ENCODE measurements at places on chromosomes 3 and 15. TPM values are rescaled to one million over a fixed set of nuclear protein-coding genes. Genes with fewer than 3 reads are reported as not detected.

- DNase-seq: no peak
Measured at GRCh38 chr3:128394033-128394432, 72.7 kb downstream of the DNAJB8 start.

DNA sequence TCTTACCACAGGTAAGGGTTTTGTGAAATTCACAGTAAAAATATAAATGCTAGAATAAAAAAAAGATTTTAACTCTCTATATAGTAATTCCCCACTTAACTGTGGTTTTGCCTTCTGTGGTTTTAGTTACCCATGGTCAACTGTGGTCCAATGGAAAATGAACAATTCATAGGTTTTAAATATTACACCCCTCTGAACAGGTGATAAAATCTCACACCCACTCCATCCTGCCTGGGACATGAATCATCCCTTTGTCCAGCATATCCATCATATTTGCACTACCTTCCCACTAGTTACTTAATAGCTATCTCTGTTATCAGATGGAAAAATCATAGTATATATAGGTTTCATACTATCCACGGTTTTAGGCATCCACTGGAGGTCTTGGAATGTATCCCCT lies 49.2 kb downstream of the HDGFL3 start:
- no peak for DNase-seq

DNA sequence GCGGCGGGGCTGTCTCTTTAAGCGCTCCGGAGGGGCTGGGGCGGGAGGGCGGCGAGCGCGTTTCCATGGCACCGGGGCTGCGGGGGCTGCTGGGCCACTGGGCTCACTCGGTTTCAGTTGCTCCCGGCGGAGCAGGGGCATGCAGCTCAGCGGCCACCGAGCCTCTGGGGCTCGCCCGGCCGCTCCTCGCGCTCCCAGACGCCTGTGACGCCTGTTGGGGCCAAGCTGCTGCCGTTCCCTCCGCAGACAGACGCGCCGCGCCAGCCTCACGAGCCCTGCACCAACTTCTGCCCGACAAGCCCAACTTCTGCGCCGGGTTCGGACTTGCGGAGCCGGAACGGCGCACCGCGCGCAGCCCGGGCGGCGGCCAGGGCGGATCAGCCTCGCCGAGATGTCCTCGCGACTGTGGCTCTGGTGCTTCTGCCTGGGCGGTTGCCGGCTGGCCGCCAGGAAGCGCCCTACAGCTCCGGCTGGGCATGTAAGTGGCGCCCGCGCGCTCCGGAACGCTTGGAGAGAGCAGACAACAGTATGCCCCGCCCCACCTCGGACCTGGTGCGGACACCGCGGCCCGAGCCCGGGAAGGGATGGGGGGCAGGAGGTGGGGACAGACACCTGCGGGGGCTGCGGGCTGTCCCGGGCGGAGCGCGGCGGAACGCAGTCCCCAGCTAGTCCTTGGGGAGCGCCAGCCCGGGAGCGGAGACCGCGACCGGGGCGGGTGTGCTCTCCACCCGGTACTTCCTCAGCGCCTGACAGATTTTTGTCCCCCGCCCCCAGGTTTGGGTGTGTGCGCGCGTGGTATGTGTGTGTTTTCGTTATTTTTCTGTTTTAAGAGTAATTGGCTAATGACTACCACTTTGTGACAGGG lies 154.1 kb upstream of the GOLIM4 start:
- DNase-seq: peak; percentile 15

- DNase-seq: no peak
Measured at GRCh38 chr15:33314069-33314468, 3.3 kb downstream of the RYR3 start.

- DNase-seq: no peak
Measured at GRCh38 chr15:67000896-67001295, 64.5 kb upstream of the SMAD3 start.

GRCh38 chr3:73502609-73503583 lies 121.8 kb downstream of the PDZRN3 start:
- DNase-seq: peak; percentile 58

- no peak for DNase-seq
Measured at GRCh38 chr15:57251308-57251707, 125.0 kb upstream of the CGNL1 start.

DNA sequence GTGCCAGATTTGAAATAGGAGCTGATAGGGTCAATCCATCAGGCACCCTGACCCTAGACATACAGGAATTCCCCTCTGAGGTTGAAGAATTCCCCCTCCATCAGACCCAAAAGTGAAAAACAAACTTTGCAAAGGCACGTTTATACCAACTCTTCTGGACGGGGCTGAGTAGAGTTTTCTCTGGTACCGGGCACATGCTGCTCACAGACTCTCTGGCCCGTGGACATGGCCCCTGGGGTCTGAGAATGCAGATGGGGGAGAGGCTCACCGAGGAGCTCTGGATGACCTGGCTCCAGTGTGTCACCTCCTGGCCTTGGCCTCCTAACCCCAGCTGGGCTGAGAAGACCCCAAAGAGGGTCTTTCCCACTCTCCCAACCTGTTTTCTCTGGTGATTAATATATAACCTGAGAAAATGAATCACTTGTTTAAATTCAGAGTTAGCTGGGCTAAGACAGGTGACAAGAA lies 11.2 kb upstream of the LIPC start:
- DNase-seq: no peak

- no peak for DNase-seq
Measured at GRCh38 chr15:40932156-40932555, 3.0 kb downstream of the DLL4 start.

GRCh38 chr3:4976109-4976508 lies 3.1 kb upstream of the BHLHE40 start:
- DNase-seq: peak; percentile 60

- DNase-seq: no peak
Measured at GRCh38 chr3:69411346-69411745, 25.5 kb upstream of the FRMD4B start.

DNA sequence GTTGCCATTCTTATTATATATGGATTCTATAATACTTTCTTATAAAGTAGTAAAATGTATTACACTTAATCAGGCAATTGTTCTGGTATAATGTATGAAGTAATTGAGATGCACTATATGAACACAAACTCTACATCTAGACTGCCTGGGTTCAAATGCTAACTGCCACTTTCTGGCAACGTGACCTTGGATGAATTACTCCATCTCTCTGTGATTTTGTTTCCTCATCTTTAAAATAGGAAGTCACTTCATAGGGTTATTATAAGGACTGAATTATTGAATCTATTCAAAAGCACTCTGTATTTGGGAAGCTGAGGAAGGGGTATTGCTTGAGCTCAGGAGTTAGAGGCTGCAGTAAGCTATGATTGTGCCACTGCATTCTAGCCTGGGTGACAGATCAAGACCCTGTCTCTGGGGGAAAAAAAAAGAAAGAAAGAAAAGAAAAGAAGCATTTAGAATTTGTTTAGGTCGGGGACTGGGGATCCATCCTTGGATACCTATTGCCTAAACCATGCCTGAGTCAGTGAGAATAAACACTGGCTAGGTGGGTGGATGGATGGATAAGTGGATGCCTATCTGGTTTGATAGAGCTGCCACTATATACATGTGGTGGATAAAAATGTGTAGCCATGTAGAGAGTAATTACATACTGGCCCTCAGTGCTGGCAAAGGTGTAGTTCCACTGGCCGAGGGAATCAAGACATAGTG lies 2.5 kb downstream of the TM4SF1 start:
- DNase-seq: no peak

DNA sequence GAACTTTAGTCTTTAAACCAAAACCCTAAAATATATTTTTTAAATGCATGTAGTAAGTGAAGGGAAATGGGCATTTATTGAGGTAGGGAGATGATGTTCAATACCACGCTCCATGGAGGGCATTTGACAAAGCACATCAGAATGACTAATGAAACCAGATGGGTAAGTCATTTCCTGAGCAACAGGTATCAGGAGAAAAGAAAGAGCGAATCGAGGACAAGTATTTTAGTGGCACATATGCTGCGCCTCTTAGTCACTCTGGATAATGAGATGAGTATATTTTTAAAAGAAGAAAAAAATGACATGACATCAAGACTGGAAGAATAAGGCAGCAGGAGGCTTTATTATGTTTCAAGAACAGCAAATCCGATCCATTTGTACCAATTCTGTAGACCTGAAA lies 129.0 kb upstream of the ARHGEF3 start:
- no peak for DNase-seq

DNA sequence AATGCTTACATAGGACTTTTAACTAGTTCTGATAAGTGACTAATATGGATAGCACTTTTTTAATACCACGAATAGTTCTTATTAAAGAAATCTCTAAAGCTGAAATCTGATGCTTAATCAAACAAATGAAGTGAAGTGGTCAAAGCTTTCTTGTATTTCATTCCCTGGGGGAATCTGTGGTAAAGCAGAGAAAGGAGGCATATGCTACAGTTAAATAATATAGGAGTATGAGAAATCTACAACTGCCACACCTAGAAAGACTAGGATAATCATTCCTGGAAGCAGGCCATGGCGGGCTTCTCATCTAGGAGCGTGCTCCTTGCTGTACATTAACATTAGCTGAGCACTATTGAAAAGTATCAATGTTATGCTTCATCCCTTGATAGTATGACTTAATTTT lies 835.7 kb downstream of the OTOL1 start:
- no peak for DNase-seq

DNA sequence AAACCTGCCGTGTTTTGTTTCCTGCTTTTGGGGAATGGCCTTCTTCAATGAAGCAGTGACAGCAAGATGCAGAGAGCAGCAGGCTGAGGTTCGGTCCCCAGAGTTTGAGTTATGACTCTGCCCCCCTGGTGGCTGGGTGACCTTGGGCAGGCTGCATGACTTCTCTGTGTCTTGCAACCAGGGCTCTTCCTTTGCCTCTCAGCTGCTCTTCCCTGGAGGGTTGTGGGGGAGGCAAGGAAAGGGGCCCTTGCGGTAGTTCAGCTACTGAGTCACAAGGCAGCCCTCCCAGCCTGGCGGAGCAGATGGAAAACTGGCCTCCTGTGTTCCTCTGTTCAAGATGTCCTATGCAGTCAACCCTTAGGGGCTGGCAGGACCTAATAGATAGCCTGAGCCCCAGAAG lies 17.1 kb downstream of the CTXND1 start:
- DNase-seq: peak; percentile 46

DNA sequence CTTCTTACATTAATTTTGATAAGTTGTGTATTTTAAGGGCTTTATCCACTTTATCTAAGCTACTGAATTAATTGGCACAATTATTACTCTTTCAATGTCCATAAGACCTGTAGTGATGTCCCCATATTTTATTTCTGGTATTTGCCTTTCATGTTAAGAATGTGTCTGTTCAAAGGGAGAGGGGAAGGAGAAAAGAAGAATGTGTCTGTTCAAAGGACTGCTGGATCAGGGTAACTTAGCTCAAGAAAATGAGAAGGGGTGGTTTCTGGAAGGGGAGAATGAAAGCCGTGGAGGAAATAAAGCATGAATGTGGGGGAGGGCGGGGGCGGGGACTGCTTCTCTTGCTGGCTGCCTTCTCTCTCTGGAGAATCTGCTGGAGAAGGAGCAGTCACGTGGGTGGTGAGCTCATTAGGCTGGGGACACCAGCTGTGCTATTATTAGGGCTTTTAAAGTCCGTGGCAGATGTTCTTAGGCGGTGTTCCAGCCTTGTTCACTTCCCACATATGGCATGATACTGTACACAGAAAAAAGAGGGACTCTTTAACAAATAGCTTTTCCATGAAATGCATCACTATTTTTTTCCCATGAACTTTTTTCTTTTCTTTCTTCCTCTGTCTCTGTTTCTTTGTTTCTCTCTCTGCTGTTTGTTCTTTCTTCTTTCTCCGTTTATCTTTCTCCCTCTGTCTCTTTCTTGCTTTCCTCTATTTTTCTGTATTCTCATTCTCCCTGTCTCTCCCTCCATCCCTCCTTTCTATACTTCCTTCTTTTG lies 63.7 kb upstream of the ULK4 start:
- no peak for DNase-seq

- no peak for DNase-seq
Measured at GRCh38 chr15:78350058-78350457, 9.9 kb downstream of the CRABP1 start.

DNA sequence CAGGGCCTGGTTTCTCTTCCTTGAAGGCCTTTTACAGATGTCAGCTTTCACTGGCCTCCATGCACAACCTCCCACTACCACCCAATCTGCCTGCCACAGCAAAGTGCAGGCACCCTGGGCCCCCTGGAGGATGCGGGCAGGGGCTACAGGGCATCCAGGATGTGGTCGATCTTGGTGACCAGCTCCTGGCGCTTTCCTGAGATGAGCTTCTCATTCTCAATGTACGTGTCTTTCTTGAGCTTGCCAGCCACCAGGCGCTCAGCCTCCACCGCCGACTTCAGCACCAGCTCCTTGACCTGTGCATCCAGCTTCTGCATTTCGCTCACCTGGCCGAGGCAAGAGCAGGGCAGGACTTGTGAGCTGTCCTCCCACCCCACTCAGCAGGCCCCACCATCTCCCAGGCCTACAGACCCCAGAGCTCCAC lies 30.3 kb downstream of the RPN1 start:
- DNase-seq: no peak

DNA sequence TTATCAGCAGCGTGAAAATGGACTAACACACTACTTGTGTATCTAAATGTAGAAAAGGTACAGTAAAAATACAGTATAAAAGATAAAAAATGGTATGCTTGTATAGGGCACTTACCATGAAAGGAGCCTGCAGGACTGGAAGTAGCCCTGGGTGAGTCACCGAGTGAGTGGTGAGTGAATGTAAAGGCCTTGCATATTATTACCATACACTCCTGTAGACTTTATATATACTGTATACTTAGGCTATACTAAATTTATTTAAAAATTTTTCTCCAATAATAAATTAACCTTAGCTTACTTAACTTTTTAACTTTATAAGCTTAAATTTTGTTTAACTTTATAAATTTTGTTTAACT lies 67.2 kb upstream of the TSPAN3 start:
- no peak for DNase-seq

DNA sequence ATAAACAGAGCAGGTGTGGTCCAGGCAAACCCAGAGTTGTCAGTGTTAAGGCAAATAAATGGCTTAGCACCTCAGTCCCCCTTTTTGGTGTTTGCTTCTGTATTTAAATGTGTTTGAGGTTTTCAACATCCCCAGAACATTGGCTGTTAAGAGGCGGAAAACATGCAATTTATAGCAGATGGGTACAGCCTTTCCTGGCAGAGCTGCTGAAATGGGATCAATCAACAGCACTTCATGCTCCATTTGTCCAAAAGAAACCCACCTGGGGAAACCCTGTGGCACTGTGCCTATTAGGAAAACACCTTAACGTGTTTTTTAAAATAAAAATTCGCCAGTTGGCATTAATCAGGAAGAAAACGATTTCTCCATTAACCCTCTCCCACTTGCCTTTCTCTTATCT lies 135.4 kb downstream of the MCTP2 start:
- DNase-seq: no peak

DNA sequence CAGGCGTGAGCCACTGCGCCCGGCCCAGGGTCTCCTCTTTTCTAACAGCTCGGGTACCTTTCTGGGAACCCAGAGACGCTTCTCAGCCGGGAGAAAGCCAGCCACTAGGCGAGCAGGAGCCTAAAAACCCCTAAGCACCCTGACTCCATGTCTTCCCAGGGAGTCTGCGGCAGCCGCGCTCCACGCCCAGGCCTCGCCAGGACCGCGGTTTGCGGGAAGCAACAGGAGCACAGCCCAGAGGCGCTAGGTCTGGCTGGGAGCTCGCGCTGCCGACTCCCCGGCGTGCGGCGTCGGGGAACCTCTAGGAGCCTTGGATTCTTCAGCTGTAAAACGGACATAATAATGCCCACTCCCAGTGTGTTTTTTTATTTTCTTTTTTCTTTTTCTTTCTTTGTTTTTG lies 1.0 kb upstream of the LAMP3 start:
- DNase-seq: no peak

Gene LARP6
- not detected for total RNA-seq

Gene CCDC80
- not detected for total RNA-seq

Gene NTRK3
- total RNA-seq: not detected

Gene EXD1
- not detected for total RNA-seq

Gene DUOXA2
- not detected for total RNA-seq

Gene FOXL2NB
- not detected for total RNA-seq

Gene RLBP1
- total RNA-seq: not detected

Gene ZCWPW2
- total RNA-seq: 0.37 TPM

Gene BLOC1S6
- total RNA-seq: 29.3 TPM

Measured in activated CD4-positive, alpha-beta T cell treated with anti-CD3 and anti-CD28 coated beads, Interleukin-2, amount 10 ng/mL, durations not matched to agents 7 days and 5 days (primary cell).